ENCODE measurements at places on chromosomes 4 and X.
A peak's percentile ranks its signal among the peaks of the same experiment; 100 is the strongest.

DNA sequence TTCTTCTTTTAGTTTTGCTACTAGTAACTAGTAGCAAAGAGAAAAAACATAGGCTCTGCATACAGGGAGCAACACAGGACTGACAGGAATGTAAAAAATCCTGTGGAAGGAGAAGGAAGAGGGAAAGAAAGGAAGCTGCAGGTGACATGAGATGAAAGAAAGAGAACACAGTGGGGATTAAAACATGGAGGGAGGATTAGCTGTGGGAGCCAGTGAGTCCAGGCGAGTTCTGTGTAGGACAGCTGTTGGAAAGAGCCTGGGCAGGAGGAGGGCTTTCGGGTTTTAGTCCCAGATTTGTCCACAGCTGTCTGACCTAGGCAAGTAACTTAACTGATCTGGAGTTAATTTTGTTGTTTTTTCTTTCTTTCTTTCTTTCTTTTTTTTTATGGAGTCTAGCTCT lies 21.6 kb downstream of the CCNG2 start:
- no peak for DNase-seq

GRCh38 chrX:6674734-6675133 lies 139.8 kb upstream of the VCX3A start:
- no peak for DNase-seq

DNA sequence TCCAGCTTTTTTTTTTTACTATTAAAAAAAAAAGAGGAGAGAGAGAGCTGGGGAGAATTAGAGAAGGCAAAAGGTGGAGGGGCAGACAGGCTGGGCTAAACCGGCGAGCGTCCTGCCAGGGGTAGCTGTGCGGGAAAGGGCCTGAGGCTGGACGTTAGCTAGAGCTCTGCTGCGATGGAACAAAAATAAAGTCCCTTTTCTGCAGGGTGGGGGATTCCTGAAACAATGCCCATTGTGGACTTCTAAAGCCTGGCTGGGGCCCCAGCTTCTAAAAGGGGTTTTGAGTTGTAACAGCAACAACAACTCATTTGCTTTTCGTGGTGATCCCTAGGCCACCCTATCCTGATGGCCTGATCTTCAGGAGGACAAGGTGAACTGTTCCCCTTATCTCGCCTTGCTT lies 311.7 kb downstream of the FBXW7 start:
- no peak for DNase-seq

DNA sequence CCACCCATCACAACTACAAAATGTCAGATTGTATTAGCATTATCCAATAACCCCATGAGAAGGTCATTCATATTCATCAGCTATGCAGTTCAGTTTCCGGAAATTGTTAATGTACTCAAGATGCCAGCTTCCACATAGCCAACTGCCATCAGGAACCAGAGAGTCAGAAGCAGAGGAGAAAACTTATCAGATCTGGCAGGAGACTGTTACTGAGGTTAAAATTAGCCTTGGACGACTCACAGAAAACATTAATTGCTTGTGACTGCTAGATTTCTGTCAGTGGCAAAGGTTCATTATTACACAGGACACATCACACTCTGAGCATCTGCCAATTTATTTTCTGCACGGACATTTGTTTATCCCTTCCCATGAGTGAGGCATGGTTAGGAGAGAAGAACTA lies 352.8 kb downstream of the DHRSX start:
- no peak for DNase-seq

DNA sequence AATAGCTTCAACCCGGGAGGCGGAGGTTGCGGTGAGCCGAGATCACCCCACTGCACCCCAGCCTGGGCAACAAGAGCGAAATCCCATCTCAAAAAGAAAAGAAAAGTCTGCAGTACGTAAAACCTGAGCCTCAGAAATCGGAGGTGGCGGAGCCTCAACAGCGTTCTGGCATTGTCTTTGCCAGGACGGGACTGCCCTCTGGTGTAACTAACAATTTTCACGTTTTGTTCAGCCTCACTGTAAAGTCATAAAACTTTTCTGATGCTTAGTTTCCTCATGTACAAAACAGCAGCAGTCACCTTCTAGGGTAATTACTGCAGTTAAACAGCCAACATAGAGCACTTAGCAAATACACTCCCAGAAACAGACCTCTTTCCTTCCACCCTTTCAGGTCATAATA lies 121.7 kb downstream of the RBM47 start:
- DNase-seq = peak; percentile 12

- DNase-seq = peak; percentile 79
Observed at GRCh38 chrX:44747317-44747716, 96.5 kb upstream of the DUSP21 start.

- DNase-seq = no peak
Observed at GRCh38 chr4:160251522-160252170, 1148.8 kb downstream of the RAPGEF2 start.

GRCh38 chr4:176898791-176899190 lies 106.1 kb upstream of the VEGFC start:
- no peak for DNase-seq

- peak; percentile 85 for DNase-seq
Observed at GRCh38 chrX:101595739-101596419, 21.9 kb downstream of the ARMCX6 start.

DNA sequence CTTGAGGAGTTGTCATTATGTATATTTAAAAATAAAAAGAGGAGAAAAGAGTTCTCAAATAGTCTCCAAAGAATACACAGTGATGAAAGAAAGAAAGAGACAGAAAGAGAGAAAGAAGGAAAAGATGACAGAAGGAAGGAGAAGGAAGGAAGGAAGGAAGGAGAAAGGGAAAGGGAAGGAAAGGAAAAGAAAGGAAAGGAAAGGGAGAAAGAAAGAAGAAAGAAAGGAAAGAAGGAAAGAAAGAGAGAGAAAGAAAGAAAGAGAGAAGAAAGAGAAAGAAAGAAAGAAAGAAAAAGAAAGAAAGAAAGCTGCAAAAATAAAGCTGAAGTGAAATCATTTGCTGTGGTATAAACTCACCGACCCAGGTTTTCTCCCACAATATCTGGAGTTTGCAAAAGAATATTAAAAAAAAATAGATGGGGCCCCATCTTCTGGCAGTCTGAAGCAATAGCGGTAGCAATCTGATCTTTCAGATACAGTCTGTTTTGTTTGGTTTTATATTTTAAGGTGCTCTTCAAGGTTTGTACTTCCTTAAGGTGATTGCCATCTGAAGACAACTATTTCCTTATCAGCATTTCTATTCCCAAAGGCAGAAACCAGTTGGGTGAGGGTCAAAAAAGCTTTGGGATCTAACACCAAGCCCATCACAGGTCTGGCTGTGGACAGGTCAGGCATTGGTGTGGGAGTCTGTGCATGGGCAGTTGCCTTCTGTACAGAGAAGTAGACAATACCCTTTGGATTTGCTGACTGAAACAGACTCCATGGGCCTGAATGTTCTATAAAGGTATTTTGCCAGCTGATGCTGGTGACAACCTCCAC lies 160.4 kb downstream of the CPEB2 start:
- peak; percentile 46 for DNase-seq

- DNase-seq = peak; percentile 90
Observed at GRCh38 chrX:4935846-4936245, 1222.4 kb upstream of the PRKX start.

DNA sequence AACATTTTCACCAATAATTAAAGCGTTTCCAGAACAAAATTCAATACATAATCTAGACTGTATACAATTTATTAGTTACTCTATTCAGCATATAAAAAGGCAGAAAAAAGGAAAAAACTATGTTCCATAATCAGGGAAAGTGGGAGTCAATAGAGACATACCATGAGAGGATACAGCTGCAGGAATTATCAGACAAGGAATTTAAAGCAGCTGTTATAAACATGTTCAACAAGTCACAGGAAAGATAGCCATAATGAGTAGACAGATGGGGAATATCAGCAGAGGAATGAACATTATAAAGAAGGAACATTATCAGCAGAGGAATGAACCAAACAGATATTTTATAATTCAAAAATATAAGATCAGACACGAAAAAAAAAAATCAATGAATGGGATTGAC lies 500.6 kb upstream of the RPS6KA3 start:
- DNase-seq = no peak

DNA sequence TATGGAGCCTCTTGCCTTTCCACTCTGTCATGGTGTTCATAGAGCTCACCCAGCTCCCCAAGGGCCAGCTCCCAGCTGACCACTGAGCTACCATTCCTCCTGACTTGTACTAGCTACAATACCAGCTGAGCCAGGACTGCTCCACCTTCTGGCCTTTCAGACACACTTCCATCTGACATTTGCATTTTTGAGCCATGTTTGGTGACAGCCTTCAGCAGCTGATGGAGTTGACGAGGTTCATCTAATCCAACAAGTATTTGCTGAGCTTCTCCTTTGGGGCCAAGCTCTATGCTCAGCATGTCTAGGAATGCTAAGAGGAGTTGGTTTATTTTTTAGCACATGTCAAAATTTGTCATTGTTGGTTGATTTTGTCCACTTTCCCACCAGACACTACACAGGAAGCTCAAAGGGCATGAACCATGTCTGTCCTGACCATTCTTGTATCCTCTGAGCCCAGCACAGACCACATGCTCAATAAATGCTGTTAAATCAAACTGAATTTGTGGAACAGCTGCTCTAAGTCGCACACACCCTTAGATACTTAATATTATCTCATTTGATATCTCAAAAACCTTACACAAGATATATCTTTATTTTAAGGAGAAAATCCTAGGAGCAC lies 142.6 kb upstream of the PPARGC1A start:
- peak; percentile 4 for DNase-seq

All from MV-4-11 (cell line).